Pulmonary artery endothelial cell (primary cell): ENCODE measurements at places on chromosomes 1 and 21.

GRCh38 chr1:38268226-38268625 lies 221.6 kb upstream of the POU3F1 start:
- no peak for DNase-seq

DNA sequence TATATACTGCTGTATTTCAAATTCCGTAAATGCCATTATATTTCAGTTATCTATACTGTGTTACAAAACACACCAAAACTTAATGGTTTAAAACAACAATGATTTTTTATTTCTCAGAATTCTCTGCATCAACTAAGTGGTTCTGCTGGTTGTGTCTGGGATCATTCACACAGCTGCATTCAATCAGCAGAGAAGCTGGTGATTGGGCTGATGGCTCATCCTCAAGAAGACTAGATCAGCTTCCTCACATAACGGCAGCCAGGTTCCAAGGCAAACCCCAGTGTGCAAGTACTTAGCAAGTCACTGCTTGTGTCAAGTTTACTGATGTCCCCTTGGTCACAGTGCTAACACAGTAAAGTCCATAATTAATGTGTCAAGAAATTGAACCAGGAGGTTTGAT lies 86.3 kb upstream of the VANGL1 start:
- no peak for DNase-seq

DNA sequence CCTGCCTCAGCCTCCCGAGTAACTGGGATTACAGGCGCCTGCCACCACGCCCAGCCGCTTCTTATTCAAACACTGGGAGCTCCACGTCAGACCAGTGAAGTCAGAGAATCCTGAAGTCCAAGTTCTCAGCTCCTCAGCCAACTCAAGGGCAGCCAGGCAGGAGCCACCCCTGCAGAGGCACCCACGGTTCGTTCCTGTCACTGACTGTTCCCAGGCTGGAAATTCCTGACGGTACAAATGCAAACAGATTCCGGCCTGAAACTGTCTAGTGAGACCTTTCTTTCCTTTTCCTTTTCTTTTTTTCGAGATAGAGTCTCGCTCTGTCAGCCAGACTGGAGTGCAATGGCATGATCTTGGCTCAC lies 11.7 kb downstream of the SLC35E2B start:
- no peak for DNase-seq

GRCh38 chr1:170617591-170618330 lies 46.2 kb upstream of the PRRX1 start:
- DNase-seq: no peak

DNA sequence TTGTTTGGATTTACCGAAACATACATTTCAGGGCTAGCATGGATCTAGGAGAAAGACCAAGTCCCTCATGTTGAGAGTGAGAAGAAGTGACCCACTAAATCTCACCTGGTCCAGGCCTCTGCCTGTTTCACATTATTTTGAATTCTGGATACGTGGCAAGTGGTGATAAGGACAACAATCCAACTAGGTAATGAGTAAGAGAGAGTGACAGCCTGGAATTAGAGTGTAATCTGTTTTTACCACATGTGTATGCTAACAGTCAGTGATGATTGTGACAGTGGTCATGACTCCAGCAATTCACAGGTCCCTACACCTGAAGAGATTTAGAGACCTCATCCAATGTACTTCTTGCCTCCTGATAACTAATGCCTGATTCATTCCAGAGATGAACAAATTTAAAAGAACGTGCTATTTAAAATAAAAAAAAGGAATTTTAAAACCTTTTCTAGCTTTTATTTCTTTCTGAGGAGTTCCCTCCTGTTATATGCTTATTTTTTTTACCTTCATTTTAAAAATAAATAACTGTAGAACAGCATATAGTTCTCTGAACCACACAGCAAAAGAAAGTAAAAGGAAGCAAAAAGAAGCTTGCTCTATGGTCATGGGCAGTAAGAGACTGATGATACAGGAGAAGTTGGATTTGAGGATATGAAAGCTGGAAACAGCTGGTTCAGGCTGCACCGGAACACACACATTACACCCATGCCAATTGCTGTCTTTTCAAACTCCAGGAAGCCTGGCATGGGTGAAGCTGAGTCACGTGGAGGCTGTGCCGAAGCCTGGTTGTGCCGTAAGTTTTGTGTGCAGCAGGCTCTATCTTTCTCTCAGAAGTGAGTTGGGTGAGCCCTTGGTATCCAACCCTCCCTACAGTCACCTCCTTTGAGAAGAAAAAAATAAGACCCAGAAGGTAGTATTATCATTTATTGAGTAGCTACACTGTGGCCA lies 14.7 kb downstream of the C1orf116 start:
- DNase-seq: no peak

- no peak for DNase-seq
Observed at GRCh38 chr1:28236656-28237322, 865 bp downstream of the ATP5IF1 start.

DNA sequence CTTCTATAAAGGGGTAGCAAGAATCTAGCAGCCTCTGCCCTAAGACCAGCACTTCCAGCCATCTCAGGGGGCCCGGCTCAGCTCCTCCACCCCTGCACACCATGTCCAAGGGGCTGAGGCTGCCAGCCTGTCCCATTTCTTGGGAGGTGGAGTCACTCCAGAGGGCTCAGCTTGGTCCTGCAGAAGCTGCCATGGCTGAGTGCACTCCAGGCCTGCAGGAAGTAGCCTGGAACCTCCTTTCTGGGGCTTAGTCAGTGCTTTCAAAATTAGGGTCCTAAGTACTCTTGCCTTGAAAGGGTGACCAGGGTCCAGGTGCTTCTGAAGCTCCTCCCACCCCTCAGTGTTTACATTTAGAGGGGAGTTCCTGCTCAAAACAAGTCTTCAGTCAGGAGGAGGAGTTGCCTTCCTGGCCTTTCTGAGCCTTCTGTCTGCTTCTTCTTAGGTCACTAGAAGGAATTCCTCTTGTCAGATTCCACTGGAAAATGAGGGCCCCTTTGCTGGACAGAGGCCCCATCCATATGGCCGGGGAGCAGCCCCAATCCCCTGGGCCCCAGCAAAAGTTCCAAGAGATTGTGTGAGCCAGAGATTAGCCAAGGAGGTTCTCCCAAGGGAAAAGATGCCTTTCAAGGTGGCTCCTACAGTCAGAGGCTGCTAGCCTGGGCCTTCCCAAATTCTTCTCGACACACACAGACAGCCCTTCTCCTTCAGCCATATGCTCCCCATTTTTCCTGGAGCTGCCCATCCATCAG lies 128.1 kb upstream of the VAMP3 start:
- DNase-seq: no peak

GRCh38 chr21:25995278-25995677 lies 175.3 kb downstream of the APP start:
- DNase-seq: no peak

DNA sequence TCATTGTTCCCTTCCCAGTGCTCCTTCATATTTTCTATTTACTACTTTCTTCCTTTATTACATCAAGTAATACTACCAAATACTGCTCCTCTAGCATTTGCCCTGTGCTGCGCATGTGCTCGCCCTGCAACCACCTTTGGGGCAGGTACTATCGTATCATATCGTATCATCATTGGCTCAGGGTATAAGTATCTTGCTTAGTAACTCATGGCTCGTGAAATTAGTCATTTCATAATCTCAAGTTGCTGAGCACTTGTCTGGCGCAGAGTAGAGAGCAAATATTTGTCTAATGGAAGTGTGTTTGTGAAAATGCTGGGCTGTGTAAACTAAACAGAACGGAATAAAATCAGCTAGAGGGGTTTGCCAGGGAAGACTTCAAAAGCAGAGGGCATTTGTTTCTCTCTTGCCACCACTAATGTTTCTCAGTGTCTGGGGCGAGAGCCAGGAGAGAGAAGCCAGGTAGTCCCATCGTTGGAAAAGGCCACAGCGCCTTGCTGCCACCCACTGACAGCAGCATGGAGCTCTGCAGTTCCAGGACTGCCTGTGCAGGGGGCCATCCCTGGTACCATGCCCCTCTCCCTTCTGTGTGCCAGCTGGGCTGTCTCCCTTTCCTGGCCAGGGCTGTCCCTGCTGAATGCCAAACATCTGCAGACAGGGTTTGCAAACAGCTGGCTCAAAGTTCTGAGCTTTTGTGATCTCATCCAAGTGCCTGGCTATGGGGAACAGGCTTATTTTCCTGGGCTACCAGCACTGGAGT lies 20.0 kb upstream of the CPT2 start:
- no peak for DNase-seq

DNA sequence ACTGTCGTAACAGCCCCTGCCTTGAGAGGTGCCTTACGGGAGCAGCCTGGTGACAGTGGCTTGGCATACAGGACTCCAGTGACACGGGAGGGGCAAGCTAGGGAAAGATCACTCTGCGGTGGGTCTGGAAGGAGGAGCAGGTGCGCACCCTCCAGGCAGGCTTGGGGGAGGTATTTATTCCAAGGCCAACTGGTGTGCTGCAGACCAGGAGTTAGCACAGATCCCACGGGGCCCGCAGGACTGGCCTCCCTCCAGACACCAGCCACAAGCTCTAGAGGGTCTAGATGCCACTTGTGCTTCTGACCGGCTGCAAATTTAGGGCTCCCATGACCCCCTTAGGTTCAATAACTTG lies 22.1 kb downstream of the PSEN2 start:
- no peak for DNase-seq

GRCh38 chr1:162371611-162372010 lies 5.0 kb downstream of the SPATA46 start:
- no peak for DNase-seq

DNA sequence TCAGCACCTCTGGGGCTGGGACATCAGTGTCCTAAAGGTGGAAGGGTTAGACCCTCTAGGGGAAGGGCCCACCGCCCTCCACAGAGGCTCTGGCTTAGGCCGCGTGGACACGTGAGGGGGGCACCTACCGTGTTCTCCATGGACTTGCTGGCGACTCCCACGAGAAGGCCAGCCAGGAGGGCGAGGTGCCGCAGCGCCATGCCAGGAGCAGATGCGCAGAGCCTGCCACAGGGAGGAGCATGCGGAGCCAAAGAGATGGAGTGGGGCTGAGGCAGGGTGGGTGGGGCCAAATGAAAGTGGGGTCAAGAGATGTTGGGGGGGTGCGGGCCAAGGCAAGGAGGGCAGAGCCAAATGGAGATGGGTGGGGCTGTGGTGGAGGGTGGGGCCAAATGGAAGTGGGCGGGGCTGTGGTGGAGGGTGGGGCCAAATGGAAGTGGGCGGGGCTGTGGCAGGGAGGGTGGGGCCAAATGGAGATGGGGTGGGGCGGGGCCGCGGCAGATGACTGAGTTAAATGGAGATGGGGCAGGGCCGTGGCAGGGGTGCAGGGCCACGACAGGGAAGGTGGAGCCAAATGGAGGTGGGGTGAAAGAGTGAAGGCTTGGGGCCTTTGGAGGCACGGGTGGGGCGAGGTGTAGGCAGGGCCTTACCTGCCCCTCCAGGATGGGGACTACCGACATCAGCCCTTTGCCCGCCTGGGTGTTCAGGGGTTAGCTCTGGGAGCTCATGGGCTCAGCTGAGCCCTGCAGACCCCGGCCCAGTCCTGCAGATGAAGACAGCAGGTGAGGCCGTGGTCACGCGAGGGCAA lies 17.4 kb upstream of the RNF223 start:
- DNase-seq: no peak

- DNase-seq: no peak
Observed at GRCh38 chr21:35231090-35231489, 182.0 kb upstream of the RUNX1 start.

- DNase-seq: no peak
Observed at GRCh38 chr1:239735111-239735510, 348.7 kb downstream of the CHRM3 start.

DNA sequence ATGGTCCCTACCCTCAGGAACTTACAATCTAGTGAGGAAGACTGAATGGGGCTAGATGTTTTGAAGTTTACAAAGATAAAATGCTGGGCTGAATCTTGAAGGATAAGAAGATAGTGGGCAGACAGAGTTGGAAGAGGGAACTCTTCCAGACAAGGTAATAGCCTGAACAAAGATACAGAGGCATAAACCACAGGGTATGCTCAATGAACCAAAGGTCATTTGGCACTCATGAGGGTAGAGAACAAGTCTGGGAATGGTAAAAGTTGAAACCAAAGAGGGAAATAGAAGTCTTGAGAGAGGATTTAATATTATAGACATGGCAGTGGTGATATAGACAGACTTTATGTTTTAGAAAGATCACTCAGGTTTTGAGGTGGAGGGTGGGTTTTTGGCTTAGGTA lies 48.1 kb upstream of the ZSWIM5 start:
- no peak for DNase-seq

DNA sequence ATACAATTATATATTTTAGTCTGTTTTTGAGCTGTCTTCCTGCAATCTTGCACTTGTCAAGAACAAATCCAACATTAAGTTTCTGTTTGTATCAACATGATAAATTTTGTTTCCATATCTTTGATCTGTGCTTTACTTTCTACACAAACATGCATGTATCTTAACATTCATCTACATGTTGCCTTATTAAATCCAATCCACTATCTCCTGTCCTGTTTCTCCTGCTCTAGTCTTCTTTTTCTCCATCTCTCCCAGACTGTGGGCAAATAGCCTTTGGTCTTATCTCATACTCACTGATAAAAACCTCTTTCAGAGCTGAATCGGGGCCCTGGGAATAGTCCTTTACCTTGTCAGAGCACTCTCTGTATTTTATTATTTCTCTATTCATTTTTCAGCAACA lies 101.3 kb downstream of the PLPPR4 start:
- no peak for DNase-seq

- DNase-seq: no peak
Observed at GRCh38 chr1:12774801-12775345, 1.3 kb downstream of the PRAMEF12 start.

GRCh38 chr1:36321119-36321951 lies 2.1 kb downstream of the EVA1B start:
- no peak for DNase-seq

DNA sequence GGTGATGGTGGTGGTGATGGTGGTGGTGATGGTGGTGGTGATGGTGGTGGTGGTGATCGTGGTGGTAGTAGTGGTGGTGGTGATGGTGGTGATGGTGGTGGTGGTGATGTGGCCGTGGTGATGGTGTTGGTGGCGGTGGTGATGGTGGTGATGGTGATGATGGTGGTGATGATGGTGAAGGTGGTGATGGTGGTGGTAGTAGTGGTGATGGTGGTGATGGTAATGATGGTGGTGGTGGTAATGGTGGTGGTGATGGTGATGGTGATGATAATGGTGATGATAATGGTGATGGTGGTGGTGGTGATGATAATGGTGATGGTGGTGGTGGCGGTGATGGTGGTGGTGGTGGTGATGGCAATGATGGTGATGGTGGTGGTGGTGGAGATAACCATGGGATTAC lies 6.8 kb upstream of the COL6A2 start:
- DNase-seq: no peak

GRCh38 chr1:79004916-79005315 lies 1.6 kb downstream of the ADGRL4 start:
- DNase-seq: no peak

- DNase-seq: no peak
Observed at GRCh38 chr1:15197591-15198447, 44.3 kb downstream of the TMEM51 start.
